Mesothelial cell of epicardium (in vitro differentiated cells): ENCODE measurements at places on chromosomes 5 and 9.

GRCh38 chr5:79793722-79794121 is 104.1 kb downstream of the CMYA5 start:
- DNase-seq = no peak

DNA sequence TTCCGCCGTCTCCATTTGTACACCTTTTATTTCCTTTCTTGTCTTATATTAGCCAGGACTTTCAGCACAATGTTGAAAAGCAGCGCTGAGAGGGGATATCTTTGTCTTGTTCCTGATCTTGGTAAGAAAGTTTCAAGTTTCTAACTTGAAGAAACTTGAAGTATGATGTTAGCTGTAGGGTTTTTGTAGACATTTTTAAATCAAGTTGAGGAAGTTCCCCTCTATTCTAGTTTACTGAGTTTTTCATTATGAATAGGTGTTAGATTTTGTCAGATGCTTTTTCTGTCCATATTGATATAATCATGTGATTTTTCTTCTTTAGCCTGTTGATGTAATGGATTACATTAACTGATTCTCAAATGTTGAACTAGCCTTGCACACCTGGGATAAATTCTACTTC is 425.7 kb downstream of the PIK3R1 start:
- DNase-seq = no peak

- DNase-seq = no peak
These were observed 877.0 kb downstream of the NR2F1-AS1 start for GRCh38 chr5:92703976-92704375.

GRCh38 chr9:106860721-106861639 is 2.0 kb upstream of the ZNF462 start:
- peak; percentile 63 for DNase-seq

- no peak for DNase-seq
These were observed 29.4 kb downstream of the ATPSCKMT start for GRCh38 chr5:10220248-10220647.

GRCh38 chr9:91360551-91361290 is 997 bp downstream of the AUH start:
- no peak for DNase-seq

DNA sequence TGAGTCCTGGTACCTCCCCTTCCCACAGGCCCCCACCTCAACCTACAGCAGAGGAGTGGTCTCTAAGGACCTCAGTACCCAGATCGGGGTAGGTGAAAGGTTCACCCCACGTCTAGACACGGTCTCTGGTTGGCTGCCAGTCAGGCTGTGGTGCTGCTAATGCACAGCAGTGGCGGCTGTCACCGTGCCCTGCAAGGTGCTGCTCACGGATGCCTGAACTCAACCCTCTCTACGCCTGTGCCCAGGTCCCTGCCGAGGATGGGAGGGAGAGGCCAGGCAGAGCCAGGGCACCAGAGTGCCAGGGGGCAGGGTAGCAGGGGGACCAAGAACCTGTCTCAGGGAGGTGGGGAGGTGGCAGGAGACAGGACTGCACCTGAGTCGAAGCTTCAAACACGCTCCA is 14.3 kb downstream of the IER5L start:
- no peak for DNase-seq

GRCh38 chr5:3534997-3535396 is 60.6 kb upstream of the IRX1 start:
- no peak for DNase-seq

GRCh38 chr9:120734607-120735410 is 20.5 kb upstream of the MEGF9 start:
- DNase-seq = no peak

DNA sequence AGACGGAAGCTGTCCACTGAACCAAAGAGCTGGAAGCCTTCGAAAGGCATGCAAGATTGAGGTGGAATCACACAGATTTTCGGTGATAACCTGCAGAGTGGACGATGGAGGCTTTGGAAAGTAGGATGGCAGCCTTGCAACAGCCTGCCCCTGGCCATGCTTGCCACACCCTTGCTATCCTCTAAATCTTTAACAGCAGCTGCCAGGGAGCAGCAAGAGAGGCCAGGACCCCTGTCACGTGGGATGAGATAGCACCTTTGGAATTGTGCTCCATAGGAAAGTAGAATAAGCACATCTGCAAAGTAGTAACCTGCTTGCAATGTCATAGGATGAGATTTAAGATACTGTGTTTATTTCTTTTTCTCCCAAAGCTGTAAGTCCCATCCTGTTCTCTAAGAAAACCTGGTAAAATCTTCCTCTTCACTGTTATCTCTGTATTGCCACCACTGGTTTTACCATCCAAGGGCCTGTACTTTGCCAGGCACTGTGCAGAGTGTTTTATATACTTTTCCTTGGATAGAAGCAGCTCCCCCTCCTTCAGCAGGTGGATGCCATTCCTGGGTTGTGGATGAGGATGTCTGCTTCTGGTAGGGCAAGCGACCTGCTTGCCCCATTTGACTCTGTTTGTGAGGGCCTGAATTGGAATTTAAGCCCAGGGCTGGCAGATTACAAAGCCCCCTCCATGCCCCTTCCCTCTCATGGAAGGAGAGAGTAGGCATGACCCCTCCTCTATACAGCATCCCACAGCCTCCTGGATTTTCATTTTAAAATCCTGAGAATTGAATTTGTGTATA is 10.1 kb downstream of the TRIO start:
- DNase-seq = no peak

- DNase-seq = no peak
These were observed 53.7 kb downstream of the LHFPL2 start for GRCh38 chr5:78594610-78595457.

DNA sequence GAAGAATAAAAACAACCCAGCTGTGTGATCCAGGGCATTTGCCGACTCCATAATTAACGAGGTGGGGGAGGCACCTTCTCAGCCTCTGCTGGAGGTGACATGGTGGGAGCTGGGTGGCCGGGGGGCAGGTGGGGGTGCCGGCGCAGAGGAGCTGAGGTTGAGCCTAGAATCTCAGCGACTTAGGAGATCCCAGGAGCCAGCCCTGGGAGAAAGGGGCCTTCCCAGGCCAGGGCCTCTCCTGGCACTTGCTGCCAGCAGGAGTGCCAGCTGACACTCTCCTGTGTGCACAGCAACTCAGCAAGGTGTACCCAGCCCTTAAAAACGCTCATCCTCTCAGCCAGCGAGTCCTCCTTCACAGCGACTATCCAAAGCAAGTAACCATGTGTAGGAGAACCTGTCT is 62.8 kb upstream of the FCN1 start:
- DNase-seq = no peak

DNA sequence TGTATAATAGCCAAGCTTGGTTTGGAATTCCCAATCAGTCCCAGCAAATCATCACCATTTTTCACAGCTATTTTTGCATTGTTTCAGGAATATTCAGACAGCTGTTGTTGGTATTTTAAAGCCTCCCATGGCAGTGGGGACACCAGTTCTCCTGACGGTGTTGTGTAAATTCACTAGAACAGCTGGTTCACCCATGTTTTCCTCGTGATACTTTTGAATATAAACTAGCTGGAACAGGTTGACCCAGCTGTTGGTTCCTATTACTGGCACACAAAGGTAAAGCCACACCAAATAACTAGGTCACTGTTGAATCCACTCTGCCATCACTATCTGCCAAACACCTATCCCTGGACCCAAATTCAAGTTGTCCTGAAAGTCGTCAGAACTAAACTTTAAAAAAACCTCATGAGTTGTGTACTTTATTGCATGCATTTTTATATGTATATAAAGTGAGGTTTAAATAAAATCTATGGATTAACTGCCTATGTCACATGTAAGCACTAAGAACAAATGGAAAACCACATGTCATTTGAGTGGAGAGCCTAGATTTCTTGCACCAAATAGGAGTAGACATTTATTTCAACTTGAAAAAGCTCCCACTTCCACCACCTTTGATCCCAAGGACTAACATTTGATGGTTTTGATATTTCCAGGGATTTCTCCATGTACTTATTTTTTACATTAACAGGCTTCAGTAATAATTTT is 121.9 kb upstream of the PIK3R1 start:
- DNase-seq = no peak

DNA sequence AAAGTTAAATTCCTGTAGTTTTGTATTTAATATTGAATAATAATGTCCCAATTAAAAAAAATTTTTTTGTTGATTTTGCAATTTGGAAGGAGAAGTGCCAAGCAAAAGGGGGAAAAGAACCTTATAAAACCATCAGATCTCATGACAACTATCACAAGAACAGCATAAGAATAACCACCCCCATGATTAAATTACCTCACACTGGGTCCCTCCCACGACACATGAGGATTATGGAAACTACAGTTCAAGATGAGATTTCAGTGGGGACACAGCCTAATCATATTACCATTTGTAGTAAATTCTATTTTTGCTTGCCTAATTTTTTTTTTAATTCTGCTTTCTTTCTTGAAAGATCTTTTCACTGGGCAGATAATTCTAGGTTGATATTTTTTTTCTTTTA is 33.4 kb upstream of the FCHO2 start:
- DNase-seq = no peak

DNA sequence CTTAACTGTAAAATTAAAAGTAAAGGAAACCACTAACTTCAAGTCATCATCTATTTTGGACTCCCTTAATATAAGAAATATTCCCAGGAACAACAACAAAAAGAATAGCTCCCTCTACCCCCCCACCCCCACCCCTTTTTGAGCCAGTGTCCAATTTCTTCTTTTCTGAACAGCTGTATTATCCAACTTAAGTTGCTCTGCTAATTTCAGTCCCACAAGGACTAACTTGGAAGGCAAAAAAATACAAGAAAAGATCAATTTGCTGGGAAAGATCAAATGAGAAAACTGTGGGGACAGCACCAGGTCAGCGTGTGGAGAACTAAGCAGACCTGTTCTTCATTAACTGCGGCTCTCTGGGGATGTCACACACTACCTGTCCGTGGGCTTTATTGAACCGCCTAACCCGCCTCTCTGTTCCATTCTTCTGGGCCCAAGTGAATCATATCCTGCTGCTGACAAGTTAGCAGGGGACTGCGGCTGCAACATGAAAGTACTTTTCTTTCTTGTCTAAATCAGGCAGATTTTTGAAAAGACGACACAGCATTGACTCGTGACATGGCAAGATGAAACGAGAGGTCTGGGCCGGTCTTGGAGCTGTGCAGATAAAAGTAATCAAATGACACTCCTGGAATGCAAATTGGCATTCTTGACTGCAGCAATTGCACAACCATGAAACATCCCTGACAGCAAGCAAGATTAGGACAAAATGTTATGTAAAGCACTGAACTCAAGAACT is 2.7 kb downstream of the BNC2 start:
- DNase-seq = no peak

- no peak for DNase-seq
These were observed 97.7 kb downstream of the CFAP95 start for GRCh38 chr9:69918322-69918721.

- DNase-seq = no peak
These were observed 81.1 kb downstream of the PHF2 start for GRCh38 chr9:93657331-93658111.

DNA sequence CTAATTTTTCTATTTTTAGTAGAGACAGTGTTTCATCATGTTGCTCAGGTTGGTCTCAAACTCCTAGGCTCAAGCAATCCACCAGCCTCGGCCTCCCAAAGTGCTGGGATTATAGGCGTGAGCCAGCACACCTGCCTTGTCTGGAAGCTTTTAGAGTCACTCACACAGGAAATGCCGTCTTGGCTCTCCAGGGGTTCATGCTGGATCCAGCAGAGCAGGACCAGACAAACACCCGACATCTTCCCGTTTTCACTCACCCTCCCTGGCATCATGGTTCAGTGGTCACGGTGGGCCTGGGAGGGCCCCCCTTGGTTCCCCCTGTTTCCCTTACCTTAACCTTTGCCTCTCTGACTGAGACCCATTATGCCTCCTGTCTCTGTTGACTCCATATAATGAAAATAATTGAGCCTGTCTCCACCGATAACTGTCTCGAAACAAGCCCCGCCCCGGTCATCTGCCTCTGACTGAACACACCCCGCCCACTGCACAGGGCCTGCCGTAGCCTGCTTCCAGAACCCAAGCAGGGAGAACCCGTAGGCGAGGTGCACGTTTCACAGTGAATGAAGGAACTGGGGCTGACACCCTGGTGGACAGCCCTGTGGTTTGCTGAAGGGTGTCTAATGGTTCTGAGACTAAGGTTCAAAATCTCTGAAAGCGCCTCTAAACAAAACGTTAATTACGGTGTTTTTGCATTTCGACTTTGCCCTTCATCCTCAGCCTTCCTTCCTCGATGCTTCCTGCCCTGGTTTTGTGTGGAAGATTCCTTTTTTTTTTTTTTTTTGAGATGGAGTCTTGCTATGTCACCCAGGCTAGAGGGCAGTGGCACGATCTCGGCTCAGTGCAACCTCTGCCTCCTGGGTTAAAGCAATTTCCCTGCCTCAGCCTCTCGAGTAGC is 39.7 kb upstream of the SPRY4 start:
- DNase-seq = no peak

- no peak for DNase-seq
These were observed 76.8 kb upstream of the OTULINL start for GRCh38 chr5:14504816-14505215.

GRCh38 chr9:76926324-76926741 is 20.4 kb upstream of the PRUNE2 start:
- DNase-seq = no peak

- no peak for DNase-seq
These were observed 167.5 kb downstream of the SYK start for GRCh38 chr9:90969021-90969675.

GRCh38 chr9:81771571-81771970 is 82.2 kb upstream of the TLE1 start:
- no peak for DNase-seq

DNA sequence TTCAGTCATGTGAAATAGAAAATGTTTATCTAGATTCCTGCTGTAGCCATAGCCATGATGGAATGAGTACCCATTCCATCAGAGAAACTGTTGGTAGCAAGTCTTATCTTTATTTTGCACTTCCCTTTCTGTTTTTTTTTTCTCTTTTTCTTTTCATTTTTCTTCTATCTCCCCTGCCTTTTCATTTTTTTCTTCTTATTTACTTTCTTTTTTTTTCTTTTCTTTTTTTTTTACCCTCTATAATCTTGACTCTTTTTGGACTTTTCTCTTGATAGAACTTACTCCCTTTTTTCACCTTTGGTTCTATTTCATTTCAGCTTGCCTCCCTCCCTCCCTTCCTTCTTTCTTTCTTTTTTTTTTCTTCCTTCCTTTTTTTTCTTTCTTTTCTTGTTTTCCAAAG is 15.4 kb downstream of the SLC25A46 start:
- no peak for DNase-seq

- DNase-seq = no peak
These were observed 85.3 kb downstream of the NSUN2 start for GRCh38 chr5:6547498-6547897.

DNA sequence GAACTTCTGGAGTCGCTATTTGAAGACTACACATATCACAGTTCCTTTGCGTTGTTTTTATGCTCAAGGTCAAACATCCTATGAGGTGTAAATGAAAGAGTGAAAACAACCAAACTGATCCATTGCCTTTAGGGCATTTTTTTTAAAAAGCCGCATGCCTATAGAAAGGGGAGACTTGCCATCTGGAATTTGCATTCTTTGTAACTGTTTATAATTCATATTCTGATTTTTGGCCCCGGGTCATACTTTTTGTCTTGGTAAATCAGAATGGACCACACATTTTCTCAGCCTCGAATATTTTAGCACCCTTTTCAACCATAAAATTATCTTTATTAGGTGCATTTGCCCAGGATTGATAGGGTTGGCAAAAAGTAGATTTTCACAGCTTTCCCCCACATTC is 188.0 kb downstream of the GOLPH3 start:
- no peak for DNase-seq

GRCh38 chr5:40356248-40356647 is 323.5 kb upstream of the PTGER4 start:
- DNase-seq = no peak

GRCh38 chr9:7402334-7403027 is 397.1 kb downstream of the DMAC1 start:
- no peak for DNase-seq
